ENCODE measurements at places on chromosomes 3 and 15.

GRCh38 chr3:31743331-31744089 is 210.8 kb downstream of the STT3B start:
- no peak for DNase-seq

DNA sequence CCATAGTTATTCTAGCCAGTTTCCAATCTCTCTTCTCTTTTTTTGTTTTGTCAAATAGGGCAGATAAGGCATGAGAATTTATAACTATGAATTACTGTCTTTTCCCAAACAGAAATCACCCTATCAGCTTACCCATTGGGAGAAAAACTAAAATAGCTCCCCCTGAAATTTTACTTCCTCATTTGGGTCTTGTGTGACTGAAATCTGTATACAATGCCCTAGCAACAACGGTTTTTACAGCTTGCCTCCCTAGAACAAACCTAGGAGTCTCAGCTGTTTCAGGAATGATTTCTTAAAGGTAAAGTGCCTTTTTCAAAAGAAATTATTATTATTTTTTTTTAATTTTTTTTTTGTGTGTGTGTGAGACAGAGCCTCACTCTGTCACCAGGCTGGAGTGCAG is 56.8 kb downstream of the CD86 start:
- no peak for DNase-seq

GRCh38 chr3:101377209-101377608 is 56.8 kb upstream of the IMPG2 start:
- no peak for DNase-seq

DNA sequence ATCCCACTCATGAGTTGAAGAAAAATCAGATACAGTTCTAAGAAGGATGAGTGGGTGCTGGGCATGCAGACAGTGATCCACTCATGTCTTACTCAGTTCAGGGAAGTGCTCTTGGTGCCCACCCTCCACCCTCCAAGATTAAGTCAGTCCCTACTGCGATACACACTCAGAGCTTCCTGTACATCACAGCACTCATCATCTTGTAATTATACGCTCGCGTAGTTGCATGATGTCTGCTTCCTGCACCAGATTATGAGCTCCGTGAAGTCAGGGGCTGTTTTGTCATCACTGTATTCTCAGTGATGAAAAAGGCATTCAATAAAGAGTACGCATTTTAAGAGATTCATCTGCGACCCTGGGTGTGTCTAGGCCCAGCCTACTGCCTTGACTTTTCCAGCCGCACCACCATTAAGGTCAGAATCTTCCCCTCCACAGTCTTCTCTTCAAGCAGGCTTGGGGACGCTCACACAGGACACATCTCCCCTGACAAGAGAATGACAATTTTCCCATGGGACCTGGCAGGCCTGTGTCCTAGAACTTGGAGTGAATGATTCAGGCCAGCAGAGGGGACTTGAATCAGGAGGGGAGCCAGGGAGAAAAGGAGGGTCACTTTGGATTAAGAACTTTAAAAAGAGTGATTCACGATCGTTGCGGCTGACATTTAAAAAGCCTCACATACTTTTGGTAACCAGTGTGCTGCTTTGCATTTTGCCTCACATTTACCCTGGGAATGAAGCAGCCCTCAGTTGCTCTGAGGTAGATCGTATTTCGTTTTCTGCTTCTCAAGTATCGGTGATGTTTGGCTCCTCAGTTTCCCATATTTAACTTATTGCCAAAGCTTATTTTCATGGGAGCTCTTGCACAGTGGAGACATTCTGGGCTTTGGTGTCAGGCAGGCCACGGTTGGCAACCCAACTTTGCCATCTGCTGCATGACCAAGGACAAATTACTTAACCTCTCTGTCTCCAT is 7.9 kb upstream of the PDE8A start:
- no peak for DNase-seq

Data from inflammatory macrophage treated with lipopolysaccharide for 1 hour (primary cell).